ENCODE measurements at places on chromosomes 6 and 20.

DNA sequence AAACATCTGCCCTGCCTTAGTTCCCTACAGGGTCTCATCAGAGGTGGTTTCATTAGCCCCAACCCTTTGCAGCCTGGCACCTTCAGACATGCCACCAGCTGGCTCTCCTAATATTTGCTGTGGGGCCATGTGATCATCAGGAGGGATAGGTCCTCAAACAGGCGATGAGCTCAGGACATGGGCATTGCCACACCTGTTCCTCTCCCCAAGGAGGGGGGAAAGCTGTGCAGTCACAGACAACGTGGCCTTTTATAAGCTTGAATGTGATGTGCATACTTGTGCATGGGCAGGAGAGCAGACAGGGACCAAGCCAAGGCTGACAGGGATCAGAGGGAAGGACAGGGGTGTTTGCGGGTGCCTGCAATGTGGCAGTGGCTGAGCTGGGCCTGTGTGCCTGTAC lies 78.8 kb upstream of the ZNFX1 start:
- DNase-seq: peak; percentile 28

GRCh38 chr6:33191383-33192104 lies 723 bp downstream of the COL11A2 start:
- no peak for DNase-seq

DNA sequence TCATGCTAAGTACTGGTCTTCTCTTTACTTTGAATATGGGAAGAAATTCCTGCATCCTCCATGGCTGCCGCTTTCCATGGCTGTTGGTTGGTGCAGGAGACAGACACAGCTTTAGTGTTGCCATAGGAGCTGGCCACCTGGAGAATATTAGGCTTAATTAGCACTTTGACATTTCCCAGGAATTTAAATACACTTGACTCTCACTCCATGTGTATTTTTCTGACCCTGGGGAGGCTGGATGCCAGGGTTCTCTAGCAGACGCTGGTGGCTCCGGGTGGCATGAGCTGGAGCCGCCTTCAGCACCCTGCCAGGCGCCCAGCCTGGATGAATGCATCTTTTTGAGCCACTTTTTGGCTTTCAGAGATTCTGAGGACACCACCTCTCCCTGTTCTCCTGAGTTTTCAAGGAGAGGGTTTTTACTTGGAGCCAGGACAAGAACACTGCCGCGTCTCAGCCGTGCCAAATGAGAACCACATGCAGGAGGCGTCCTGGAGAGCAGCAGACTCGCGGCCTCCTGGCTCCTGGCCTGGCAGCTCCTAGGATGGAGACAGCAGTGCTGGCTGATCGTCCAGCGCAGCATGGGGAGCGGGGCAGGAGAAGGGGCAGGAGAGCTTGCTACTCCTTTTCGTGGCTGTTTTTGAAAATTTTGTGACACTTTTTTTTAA lies 258.8 kb downstream of the SMOC2 start:
- peak; percentile 57 for DNase-seq

- peak; percentile 71 for DNase-seq
Measured at GRCh38 chr6:17987697-17988421, 424 bp upstream of the KIF13A start.

DNA sequence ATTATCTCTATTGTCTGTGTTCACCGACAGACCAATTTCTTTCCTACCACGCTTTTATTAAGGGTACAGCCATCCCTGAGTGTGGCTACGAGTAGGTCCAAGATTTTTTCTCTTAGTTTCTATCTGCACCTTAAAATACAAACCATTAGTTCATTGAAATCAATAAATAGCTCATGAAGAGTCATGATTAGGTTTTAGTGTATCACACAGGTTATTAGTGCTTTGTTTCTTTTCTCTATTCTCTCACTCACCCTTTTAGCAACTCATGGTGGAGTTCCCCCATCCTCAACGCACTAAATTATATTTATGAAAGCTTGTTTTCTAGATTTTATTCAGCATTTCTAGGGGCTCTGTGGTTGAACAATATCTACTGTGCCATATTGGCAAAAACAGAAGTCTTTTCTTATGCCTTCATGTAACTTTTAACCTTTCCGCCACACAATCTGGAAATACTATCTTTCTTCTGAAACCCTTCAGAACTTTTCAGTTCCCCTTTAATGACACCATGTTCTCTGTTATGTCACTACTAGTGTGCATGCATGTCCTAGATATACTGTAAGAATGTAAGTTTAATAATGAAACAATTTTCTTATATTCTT lies 128.2 kb upstream of the LAMA2 start:
- no peak for DNase-seq

GRCh38 chr20:5442101-5442500 lies 125.3 kb upstream of the PROKR2 start:
- DNase-seq: no peak

- DNase-seq: no peak
Measured at GRCh38 chr6:118606858-118607257, 44.5 kb downstream of the CEP85L start.
